ENCODE measurements at places on chromosomes 4 and X.

DNA sequence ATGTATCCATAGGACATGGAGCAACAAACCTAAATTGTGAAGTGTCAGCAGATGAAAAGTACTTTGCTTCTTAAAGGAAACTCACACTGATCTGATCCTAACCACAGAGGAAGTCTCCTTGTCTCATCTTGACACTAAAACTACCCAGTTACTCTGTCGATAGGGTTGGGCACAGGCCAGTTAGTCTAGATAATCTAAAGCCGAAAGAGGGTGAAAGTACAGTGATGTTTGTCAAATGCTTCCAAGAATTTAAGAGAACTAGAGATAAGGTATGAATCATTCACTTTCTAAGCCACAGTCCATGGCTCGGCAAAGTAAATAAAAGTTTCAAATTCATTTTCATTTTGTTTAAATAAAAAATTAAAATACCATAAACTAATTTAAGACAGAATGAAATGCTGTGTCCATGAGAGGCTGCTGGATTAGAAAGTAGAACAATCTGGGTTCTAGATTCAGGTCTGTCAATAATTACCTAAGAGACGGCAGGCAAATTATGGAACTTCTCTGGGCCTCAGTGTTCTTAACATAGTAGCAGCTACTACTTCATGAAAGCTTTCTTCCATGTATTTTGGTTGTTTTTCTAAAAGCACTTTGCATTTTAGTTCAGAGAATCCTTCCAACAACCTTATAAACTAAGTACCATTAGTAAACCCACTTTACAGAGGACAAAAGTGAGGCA, 176.7 kb downstream of the LDB2 start:
- no peak for DNase-seq

GRCh38 chrX:46912603-46913491, 626 bp downstream of the JADE3 start:
- DNase-seq = peak; percentile 29

DNA sequence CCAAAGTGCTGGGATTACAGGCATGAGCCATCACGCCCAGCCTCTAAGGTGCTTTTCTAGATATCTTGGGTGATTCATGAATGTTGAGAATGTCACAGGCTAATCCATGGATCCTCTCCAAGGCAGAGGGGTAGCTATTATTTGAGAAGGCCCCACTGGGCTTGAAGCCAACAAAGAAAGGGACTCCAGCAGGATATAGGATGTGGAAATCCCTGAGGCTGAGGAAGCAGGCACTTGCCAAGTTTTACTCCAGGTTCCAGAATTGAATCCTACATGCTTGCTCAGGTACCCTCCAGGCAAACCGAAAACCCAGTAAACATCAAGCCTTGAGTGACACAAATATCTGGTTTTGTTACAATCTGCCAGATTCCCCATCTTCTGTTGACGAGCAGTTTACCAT, 15.8 kb downstream of the NLGN3 start:
- no peak for DNase-seq

- no peak for DNase-seq
These were observed 181.1 kb upstream of the SPRY1 start for GRCh38 chr4:123215536-123215935.

GRCh38 chr4:137762591-137762990, 230.3 kb upstream of the PCDH18 start:
- no peak for DNase-seq

GRCh38 chrX:78517124-78517523, 142.0 kb downstream of the RTL3 start:
- DNase-seq = peak; percentile 46

DNA sequence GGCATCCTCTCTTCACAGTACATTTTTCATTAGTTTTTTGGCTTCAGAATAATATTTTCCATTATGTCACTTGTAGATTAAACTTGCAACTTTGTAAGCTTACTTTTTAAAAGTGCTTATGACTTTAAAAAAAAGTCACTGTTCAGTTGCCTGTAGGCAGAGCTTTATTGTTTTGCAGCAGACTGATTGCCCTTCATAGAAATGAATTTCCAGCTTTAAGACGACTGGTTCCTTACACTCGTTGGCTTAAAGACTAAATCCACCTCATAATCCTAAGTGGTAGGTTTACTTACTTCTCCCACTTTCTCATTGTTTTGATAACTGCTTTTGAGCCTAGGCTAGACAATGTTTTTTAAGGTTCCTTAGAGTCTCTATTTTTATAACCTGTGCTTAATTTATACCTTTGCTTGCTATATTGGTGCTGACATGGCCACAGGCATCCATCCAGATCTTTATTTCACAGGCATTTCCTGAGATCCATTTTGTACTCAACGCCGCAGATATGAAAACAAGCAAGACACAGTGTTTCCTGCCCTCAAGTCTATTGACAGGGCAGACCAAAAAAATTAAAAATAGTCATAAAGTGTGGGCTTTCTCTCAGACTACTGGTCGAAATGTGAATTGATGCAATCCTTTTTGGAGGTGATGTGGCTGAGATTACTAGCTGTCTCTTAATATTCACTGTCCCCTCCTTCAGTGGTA, 12.6 kb upstream of the IL13RA2 start:
- DNase-seq = no peak

DNA sequence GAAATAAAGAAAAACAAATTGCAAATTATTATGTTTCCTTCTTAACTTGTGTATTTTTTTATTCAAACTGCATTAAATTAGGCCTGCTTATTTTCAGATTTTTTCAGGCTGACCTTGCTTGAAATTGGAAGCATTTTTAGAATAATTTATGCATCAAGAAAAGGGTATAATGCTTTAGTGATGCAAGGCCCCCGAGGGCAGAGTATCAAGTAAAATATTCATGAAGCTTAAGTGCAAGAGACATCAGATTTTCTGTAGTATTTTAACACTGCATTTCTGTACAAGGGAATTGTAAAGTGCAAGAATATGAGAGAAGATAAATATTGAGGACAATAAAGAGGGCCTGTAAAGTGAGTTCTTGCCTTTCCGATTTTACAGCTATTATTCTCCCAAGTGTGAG, 485.8 kb upstream of the ATOH1 start:
- DNase-seq = no peak

- DNase-seq = no peak
These were observed 577 bp upstream of the YIPF7 start for GRCh38 chr4:44652002-44652401.

DNA sequence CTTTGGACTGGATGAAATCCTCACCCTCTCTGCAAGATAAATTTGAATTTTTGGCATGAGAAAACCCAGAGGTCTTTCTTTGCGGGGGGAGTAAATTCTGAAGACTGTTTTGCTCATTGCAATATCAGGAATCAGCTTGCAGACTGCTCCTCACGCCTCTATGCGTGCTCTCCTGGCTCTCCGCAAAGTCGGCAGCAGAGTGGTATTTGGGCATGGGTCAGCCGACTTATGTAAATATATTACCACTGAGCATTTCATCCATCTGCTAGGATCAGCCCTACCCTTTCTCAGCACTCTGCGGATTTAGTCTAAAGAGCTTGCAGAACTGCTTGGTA, 288.0 kb downstream of the ASMT start:
- no peak for DNase-seq

- peak; percentile 49 for DNase-seq
These were observed 122.3 kb upstream of the TBL1X start for GRCh38 chrX:9342561-9343051.

DNA sequence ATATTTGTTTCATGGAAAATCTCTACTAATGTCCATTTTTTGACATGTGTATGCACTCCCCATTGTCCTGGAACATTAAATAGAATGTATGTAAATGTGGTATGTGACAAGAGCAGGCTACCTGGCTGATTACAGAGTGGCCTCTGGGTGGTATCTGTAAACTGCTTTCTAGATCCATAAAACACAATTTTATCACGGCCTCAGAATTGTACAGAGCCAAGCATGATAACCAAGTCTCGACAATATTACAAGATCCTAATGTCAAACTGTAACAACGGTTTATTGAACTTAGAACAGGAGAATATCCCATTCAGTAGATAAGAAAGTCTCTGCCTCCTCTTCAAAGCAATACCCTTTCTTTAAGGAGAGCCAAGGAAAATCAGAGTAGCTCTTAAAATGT, 212.4 kb downstream of the PCDH7 start:
- DNase-seq = no peak

DNA sequence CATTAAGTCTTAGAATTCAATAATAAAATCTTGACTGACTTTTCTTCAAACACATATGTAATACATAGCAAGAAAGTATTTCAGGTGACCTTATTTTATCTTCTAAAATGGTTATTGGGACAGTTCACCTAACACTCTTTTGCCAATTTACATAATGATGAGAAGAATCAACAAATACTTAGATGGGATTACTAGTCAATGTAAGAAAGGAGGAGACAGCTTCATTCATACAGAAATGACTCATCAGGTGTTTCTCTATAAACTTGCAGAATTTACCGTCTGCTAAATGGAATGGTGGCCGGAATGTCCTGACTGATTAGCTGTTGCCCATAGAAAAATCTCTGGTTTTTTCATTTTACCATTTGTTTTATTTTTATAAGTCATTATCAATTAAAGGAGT, 115.0 kb upstream of the ETNPPL start:
- no peak for DNase-seq

- DNase-seq = no peak
These were observed 123.7 kb downstream of the CBLL2 start for GRCh38 chrX:22396408-22396807.

DNA sequence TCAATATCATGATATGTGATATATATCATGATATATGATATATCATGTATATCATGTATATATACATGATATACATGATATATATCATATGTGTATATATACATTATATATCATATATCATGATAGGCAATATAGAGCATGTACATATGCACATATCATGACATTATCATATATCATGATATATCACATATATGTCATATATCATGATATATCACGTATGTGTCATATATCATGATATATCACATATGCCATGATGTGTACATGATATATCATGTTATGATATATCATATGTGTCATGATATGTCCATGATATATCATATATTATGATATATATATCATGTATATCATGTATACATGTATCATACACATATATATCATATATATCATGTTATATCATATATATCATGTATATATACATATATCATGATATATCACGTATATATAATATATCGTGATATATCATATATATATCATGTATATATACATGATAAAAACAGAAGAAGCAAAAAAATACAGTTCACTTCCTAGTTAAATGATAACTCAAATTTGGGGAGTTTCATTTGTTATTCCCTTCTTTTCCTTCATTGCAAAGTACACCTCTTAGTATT, 670.1 kb upstream of the EPHA5 start:
- DNase-seq = no peak

- DNase-seq = no peak
These were observed 37.7 kb downstream of the PDHA2 start for GRCh38 chr4:95877636-95878035.
